T-helper 22 cell (primary cell): ENCODE measurements at places on chromosomes 4 and X.

DNA sequence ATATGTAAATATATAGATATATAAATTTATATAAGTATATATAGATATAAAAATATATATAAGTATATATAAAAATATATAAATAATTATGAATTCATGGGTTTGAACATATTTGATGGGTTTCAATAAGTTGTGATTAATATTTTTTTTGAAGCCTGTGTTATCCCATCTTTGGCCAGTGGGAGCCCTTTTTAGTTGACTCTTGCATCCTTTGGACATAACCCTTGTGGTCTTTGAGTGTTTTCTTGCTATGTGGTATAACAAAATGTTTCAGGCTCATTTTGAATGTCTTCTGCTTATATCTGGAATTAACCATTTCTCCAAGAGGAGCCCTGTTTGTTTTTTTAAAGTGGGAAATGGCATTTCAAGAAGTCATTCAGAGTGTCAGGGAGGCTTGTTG is 15.2 kb downstream of the SNX25 start:
- no peak for DNase-seq

- DNase-seq: no peak
Measured at GRCh38 chr4:182531555-182532162, 288.5 kb downstream of the TENM3 start.

- no peak for DNase-seq
Measured at GRCh38 chr4:81906905-81907304, 435.2 kb upstream of the RASGEF1B start.

- no peak for DNase-seq
Measured at GRCh38 chr4:129146639-129147038, 50.7 kb downstream of the C4orf33 start.

GRCh38 chr4:19030048-19030447 is 1008.5 kb upstream of the LCORL start:
- no peak for DNase-seq

- no peak for DNase-seq
Measured at GRCh38 chrX:70592091-70592490, 147.5 kb downstream of the DLG3 start.

DNA sequence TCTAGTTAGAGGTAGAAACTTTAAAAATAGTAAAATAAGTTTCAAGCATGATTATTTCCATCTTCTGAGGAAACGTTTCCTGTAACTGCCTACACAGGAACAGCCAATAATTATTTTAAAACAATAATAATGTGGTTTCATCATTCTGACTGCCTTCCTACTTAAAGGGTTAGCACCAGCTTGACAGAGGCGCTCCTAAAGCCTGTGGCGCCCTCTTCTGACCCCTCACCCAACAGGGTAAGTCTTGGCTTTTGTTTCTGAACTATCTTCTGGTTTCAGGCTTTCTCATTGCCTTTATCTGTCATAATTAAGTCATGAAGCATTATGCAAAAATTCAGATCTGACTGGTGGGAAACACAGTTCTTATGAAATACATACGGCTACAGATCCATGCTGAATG is 96.7 kb downstream of the ITM2A start:
- peak; percentile 43 for DNase-seq

GRCh38 chr4:170001745-170002267 is 24.4 kb downstream of the MFAP3L start:
- no peak for DNase-seq

DNA sequence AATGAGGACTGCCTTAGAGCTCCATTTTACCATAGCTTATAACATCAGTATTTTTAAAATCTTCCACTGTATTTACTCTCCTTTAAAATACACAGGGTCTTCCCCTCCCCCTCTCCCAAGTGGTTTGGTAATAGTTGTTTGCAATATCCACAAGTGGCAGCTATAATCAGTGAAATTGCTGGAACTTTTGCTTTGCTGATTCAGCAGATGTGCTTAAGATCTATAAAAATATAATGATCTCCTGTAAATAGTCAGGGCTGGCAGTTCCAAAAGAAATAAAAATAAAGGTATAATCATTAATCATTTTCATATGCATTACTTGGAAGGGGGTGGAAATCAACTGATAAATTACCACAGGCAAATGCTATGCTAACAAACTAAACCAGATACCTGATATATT is 345.2 kb downstream of the KLHL13 start:
- no peak for DNase-seq

GRCh38 chrX:72526534-72527508 is 45.8 kb downstream of the HDAC8 start:
- no peak for DNase-seq

DNA sequence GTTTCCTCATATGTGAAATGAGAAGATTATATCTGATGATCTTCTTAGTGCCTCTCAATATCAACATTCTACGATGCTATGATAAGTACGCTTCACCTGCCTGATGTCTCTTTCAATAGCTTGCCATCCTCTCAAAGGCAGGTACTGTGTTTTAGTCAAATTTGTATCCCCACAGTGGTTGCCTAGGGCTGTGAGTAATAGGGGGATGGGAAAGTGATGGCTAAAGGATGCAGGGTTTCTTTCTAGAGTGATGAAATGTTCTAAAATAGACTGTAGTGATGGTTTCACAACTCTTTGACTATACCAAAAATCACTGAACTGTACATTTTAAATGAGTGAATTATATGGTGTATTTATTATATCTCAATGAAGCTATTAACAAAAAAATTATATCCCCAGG is 142.8 kb downstream of the HS6ST2 start:
- DNase-seq: no peak

DNA sequence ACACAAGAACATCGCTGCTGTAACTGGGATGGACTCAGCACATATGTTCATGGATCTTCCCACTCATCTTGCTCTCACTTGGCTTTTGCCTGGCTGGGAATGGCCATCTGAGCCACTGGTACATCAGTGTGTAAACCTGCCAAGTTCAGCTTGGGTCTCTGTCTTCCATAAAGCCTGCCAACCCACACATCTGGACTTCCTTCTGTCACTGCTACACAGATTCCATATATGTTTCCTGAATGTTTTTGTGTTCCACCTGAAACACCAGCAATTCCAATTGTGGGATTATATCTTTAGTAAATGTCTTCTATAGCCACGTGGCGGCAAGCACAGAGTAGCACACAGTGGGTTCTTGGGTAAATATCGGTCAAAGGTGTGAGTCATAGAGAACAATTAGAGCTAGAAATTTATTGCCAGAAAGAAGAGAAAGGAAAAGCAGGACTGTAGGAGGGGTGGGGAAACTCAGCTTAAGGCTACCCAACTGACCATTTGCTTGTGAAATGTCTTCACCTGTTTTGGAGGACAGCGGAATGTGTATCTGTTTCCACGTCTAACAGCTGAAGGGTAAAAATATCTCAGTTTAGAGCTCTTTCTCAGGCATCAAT is 125.9 kb downstream of the MFAP3L start:
- no peak for DNase-seq

- DNase-seq: peak; percentile 73
Measured at GRCh38 chrX:103687073-103687695, 685 bp upstream of the MORF4L2 start.

DNA sequence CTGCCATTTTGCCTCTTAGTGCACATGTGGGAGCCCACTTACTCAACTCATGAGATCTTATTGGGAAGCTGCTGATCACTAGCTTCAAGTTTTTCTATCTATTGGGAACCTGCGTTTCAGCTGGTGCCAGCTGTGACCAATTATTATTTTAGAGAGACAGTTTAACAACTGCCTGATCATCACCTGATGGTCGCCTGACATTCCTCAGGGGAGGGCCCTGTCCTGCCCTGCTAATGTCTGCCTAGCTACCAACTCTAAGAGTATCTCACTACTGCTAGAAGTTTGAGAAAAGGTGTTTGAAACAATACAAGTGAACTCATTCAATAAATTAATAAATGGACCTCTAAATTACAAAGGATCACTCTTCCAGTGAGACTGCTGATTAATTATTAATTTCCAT is 95.5 kb downstream of the PCDH7 start:
- DNase-seq: no peak

- DNase-seq: peak; percentile 69
Measured at GRCh38 chr4:10106421-10107039, 10.1 kb downstream of the WDR1 start.

DNA sequence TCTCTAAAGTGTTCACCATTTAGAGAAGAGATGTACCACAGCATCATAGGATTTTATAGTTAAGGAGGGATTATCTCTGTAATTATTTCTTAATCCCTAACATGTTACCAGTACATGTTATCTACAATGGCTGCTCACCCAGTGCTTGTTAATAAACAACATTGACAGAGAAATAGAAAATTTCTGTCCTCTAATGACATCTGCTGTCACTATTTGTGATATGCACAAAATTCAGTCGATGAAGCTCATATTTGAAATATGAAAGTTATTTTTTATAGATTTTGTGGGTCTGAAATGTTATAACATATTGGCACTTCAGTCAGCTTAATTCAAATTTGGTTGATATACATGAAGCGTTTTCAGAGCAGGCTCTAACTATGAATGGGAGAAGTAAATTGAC is 48.8 kb upstream of the GRXCR1 start:
- no peak for DNase-seq

DNA sequence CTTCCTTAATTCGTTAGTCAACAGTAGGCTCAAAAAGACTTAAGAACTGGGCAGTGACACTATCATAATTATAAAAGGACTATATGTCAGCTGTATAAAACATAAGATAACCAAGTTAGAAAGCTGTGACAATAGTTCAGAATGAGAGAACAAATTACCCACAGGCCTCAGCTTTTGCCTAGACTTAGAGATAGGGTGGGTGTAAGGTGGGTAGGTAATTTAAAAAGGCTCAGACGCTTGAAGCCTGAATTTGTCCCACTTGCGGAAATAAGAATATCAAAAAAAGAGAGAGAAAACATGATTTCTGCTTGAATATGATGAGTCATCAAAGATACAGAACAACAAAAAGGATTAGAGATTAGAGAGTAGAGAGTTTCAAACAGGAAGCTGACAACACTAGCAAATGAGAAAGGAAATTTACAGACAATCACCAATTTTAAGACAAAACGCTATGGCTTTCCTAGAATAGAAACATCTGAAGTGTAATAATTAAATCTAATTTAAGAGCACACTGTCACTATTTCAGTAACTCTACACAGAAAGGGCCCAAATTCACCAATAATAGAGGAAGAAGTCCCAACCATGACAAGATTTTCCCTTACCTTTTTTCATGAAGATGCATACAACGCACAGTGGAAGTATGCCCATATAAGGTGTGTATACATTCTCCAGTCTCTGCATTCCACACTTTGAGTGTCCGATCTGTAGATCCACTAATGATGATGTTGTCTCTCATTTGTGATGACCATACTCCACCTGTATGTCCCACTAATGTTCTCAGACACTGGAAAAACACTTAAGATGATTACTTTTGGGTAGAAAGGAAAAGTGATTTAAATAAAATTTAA is 208.1 kb downstream of the FBXW7 start:
- no peak for DNase-seq

GRCh38 chrX:53186351-53186750 is 38.7 kb downstream of the KDM5C start:
- no peak for DNase-seq

GRCh38 chrX:102744307-102744706 is 23.8 kb downstream of the GPRASP3 start:
- no peak for DNase-seq

DNA sequence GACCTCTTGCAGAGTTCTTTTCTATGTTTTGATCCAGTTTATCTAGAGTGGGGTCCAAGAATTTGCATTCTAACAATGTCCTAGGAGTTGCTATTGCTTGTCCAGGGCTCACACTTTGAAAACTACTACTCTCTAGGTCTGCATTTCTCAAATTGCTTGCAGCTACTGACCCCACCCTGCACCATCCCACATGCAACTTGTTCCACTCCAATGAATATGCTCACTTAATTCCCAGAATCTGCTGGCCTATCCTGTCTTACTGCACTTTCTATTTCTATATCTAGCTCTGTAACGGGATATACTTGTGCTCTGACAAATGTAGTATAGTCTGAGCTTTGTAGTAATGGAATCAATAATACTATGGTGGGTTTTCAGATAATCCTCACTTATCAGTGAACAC is 570.3 kb downstream of the IQCM start:
- DNase-seq: no peak

DNA sequence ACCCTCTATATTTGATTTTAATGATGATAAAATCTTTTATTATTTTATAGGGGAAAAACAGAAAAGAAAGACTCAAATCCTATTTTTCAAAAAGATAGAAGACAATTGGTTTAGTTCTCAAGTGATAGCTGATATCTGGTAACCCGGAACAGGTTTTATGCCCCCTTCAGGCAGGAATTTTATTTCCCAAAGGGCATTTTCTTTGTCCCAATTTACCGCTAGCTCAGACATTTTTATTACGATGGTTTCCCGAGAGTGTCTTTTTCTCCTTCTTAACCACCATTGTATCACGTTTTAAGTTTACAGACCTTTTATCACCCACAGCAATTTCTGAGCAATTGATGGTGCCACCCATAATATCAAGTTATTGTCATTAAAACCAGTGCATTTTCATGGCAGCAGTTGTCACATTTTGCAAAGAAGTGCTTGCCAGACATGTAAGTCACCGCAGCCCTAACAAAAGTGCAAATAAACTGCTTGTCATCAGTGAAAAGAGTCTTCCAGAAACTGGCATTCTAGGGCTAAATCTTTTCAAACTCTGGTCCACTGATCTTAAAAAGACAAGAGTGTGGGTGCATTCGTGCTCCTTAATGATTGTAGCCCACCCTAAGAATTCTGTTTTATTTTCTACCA is 204.8 kb upstream of the VCX start:
- no peak for DNase-seq

- no peak for DNase-seq
Measured at GRCh38 chr4:6964858-6965257, 55.2 kb downstream of the TBC1D14 start.

GRCh38 chr4:138736362-138736761 is 279.2 kb upstream of the NOCT start:
- DNase-seq: no peak

DNA sequence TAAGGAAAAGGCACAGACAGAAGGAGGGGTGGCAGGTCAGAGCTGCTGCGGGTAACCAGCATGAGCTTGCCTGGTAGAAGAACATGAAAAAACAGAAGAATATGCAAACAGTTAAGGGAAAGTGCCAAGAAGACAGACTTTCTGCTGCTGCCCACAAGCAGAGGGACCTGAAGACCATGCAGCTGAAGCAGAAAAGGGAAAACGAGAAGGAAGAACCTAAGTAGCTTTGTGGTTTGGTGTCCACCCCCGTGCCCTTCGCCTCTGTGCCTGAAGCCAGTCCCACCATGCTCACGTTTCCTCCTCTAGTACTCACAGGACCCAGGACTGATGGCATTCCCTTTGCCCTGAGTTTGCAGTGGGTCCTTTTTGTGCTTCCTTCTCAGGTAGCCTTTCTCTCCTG is 62.8 kb downstream of the UBA6 start:
- no peak for DNase-seq

DNA sequence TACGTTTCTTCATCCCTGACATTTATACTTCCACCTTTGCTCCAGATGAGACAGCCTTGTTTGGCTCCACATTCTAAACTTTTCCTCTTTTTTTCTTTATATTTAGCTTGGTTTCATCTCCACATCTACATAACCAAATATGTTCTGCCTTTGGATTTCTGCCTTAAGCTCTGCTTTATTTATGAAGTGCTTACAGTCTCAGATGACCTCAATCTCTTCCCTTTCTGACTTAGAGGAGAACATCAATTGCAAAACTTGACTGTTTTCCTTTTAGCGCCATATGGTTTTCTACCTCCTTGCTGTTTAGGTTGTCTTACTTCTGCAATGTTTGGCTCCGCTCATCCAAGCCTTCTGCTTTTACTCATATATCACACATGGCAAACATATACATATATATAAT is 7.5 kb downstream of the ASB5 start:
- DNase-seq: no peak

- DNase-seq: no peak
Measured at GRCh38 chr4:87734936-87735335, 64.4 kb upstream of the IBSP start.

GRCh38 chr4:120683897-120684540 is 238.5 kb downstream of the PRDM5 start:
- no peak for DNase-seq
